ENCODE measurements at places on chromosomes 5 and 9.

GRCh38 chr5:39671561-39671961, 246.8 kb upstream of the DAB2 start:
- no peak for DNase-seq

- no peak for DNase-seq
Observed at GRCh38 chr9:127020036-127020801, 102.2 kb downstream of the ANGPTL2 start.

DNA sequence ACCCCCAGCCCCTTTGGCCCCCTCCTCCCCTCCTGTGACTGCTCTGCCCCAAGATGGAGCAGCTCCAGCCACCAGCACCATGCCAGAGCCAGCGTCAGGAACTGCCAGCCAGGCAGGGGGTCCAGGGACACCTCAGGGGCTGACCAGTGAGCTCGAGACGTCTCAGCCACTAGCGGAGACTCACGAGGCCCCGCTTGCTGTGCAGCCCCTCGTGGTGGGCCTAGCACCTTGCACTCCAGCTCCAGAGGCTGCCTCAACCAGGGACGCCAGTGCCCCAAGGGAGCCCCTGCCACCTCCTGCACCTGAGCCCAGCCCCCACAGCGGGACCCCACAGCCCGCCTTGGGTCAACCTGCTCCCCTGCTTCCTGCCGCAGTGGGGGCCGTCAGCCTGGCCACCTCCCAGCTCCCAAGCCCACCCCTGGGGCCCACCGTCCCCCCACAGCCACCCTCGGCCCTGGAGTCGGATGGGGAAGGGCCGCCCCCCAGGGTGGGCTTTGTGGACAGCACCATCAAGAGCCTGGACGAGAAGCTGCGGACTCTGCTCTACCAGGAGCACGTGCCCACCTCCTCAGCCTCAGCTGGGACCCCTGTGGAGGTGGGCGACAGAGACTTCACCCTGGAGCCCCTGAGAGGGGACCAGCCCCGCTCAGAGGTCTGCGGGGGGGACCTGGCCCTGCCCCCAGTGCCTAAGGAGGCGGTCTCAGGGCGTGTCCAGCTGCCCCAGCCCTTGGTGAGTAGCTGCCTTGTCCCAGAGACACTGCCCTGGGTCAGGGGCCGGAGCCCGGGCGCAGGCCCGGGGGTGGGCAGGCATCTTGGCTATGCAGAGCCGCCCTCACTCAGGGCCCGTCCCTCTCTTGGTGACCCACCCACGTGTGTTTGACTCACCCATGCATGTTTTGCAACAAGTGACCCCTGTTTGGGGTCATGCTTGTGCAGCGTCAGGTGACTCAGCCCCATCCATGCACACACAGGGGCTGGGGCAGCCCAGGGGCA, 105.2 kb downstream of the WNK2 start:
- DNase-seq: no peak

GRCh38 chr5:155416765-155417164, 403.2 kb downstream of the KIF4B start:
- no peak for DNase-seq

DNA sequence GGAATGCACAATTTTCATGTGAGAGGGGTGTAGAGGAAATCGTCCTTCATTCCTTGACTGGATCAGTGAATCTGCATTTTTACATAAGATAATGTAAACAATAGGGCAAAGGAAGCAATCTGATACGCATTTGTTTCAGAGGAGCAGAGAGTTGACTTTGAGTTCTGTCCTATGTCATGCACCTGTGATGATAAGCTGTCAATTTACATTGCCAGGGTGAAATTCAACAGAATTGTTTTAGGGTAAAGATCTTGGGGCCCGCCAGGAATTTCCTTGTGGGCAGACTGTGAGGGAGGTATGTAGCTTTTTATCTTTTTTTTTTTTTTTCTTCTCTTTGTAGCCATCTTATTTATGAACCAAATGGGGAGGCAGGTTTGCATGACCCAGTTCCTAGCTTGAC, 58.3 kb upstream of the LARP1 start:
- no peak for DNase-seq

All from activated CD8-positive, alpha-beta memory T cell treated with anti-CD3 and anti-CD28 coated beads for 1 hour (primary cell).